GM04504 (cell line): ENCODE measurements at places on chromosomes 4 and X.

- no peak for DNase-seq
Observed at GRCh38 chr4:166680796-166681195, 553.5 kb downstream of the SPOCK3 start.

DNA sequence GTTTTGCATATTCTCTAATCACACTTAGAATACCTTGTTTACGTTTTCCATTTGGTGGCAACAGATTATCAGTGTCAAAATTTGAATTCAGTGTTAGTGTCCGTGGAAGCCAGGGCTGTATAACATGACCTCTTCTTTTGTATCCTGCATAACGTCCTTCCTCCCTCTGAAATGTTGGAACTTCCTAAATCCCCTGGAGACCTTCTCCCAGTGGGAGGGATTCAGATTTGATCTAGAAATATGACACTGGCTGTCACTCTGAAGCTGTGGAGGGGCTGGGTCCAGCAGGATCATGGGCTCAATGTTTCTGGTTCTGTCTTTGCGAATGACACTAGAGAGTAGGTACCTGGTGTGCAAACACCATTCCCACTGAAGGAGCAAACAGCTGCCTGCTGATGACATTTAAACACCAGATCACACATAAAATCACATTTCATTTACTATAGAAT, 850 bp upstream of the CXCL3 start:
- no peak for DNase-seq

GRCh38 chrX:105837232-105837631, 14.9 kb downstream of the NRK start:
- DNase-seq = peak; percentile 51

DNA sequence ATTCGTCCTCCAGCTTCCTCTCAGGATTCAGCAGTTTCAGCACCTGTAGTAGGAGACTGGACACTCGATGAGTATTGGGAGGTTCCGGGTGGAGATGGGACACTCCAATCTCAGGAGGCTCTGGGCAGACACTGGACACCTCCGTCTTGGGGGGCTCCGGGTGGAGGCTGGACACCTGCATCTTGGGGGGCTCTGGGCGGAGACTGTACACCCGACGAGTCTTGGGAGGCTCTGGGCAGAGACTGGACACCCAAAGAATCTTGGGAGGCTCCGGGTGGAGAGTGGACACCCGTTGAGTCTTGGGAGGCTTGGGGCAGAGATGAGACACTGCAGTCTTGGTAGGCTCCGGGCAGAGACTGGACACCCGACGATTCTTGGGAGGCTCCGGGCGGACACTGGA, 28.7 kb upstream of the LANCL3 start:
- no peak for DNase-seq

GRCh38 chrX:72495046-72495445, 77.6 kb downstream of the HDAC8 start:
- DNase-seq = no peak

- DNase-seq = no peak
Observed at GRCh38 chr4:20698382-20698781, 1.9 kb upstream of the PACRGL start.

GRCh38 chr4:17195461-17196275, 297.2 kb upstream of the LDB2 start:
- peak; percentile 38 for DNase-seq

- DNase-seq = no peak
Observed at GRCh38 chrX:71111921-71112431, 599 bp upstream of the IL2RG start.

DNA sequence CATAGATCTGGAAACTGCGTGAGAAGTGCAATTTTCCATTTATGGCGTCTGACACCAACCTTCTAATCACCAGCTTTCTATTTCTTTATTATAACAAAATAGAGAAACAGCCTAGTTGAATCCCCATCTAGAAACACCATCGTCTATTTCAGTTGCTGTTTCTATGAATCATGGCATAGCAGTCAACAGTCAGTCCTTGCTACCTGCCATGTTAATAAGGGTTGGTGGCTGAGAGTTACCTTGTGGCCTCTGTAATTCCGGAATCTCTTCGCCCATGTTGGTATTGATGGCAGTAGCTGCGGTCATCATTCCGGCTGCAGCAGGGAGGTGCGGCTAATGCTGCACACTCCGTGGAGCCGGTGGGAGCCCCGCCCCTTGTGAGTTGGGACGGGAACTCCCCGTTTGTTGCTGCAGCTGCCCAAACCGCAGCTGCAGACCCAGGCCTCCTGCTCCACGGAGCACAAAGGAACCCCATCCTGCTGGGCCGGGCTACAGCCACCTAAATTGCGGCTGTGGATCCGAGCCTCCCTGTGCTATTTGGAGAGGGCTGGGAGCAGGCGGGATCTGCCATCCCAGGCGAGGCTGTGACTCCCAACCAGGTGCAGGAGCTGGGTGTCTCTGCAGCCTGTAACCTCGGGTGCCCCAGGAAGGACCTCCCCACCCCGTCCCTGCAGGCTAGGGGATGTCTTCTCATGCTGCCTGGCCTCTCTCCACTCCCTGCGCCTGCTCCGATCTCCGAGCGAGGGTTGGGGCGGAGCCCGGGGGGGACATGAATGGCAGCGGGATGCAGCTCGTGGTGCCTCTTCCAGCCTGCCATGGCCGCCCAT, 115.4 kb upstream of the STK26 start:
- DNase-seq = no peak

DNA sequence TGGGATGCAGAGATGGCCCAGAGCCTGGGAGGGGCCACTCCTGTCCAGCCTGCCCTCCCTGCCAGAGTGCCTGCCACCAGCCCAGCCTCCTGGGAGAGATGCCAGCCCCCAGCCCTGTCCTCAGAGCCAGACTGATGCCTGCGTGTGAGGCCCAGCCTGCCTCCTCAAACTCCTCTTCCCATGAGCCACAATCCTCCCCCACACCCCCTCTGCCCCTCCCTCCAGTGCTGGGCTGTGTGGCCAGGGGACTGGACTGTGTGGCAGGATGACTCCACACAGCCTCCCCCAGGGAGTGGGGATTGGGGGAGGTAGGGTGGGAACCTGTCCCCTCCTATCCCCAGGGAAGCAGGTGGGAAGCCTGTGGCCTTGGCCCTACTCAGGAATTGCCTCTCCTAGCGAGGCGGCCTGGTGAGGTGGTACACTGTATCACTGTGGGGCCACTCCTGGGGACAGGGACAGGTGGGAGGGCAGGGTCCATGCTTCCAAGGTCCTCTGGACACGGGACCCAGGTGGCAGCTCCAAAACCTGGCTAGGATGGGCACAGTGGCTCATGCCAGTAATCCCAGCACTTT, 4.3 kb upstream of the SH3BP2 start:
- DNase-seq = no peak

- DNase-seq = no peak
Observed at GRCh38 chrX:135168486-135168885, 2.7 kb downstream of the CT55 start.

GRCh38 chr4:76883147-76883546, 14.8 kb downstream of the SOWAHB start:
- DNase-seq = no peak

- no peak for DNase-seq
Observed at GRCh38 chr4:48635310-48635709, 144.8 kb downstream of the FRYL start.

DNA sequence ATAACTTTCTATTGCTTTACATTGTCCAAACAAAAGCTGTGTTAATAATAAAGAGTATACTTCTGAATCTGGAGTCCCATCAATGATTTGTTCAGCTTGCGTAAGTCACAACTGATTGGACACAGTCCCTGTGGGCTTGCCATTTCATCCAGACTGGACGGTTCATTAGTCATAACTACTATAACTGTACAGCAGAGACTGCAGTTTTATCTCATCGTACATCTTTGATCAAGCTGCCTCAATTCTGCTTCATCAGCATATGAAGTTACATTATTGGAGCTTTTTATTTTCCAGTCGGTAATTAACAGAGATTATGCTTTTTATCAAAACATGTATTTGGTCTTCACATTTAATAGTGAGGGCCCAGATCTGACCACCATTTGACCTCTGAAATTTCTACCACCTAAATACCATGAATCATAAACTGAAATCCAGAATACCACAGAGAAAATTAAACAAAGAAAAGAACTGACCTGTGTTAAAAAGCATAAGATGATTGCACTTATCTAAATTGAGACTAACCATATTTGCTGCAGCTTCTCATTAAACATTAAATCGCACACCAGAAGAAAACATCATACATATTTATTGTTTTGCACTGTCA, 12.5 kb upstream of the MAB21L2 start:
- DNase-seq = no peak

DNA sequence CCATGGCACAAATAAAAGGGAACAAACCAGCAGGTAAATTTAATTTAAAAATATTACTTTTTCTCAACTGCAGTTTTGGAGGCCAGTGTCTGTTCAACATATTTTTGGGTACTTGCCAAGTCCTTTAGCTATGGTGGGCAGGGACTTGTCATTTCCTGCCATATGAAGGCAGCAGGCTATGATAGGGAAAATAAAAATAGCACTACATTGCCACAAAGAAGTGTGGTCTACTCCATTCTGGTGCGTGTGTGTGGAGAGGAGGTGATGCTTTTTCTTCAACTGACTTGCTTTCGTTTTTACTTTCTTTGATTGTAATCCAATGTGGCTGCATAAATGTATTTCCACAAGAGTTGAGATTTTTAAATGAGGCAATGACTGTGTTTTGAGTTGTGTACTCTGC, 17.2 kb downstream of the GPR174 start:
- DNase-seq = no peak

DNA sequence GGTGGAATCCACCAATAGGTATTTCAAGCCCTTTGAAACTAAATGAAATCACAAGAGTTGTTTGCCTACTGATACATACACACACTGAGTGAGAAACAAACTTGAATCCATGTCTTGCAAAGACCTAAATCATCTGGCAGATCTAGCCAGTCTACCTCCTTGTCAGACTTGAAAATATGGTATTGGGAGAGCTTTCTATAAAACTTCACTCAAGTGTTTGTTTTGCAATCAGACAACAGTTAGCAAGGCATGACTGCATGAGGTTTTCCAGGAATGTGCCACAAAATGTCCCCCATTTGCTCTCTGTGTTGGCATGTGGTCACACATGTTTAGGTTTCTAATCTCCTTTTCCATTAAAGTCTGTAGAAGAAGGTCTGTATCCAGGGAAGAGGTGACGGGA, 52.4 kb downstream of the MAP3K15 start:
- no peak for DNase-seq

DNA sequence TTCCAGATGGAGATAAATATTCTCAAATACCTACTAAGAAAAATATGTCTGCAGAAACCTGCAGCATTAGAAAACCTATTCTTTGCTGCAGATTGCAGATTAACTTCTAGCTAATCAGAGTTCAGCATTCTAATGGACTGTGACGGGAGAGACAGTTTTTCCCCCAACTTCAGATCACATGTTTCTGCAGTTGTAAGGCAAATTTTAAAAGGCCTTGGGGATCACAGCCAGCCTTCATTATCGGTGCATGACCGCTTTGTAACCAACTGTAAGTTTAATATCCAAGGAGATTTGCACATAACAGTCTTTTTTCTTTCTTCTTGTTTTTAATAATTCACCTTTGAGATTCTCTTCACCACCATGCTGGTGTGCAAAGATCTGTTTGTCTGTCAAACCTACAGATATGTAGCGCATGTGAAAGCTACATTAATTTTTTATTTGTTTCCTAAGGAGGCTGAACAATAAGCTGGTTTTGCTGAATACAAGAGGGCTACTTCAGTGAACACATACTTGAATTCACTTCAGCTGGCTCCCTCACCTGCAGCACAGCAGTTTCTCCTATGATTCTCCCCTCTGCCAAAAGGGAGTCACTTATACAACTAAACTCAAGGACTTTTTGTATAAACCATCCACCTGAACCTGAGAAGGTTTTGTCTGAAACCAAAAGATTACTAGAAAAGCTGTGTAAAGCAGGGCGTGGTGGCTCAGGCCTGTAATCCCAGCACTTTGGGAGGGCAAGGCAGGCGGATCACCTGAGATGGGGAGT, 488.5 kb downstream of the RPA4 start:
- no peak for DNase-seq

- peak; percentile 77 for DNase-seq
Observed at GRCh38 chr4:169968999-169969398, 57.2 kb downstream of the MFAP3L start.

DNA sequence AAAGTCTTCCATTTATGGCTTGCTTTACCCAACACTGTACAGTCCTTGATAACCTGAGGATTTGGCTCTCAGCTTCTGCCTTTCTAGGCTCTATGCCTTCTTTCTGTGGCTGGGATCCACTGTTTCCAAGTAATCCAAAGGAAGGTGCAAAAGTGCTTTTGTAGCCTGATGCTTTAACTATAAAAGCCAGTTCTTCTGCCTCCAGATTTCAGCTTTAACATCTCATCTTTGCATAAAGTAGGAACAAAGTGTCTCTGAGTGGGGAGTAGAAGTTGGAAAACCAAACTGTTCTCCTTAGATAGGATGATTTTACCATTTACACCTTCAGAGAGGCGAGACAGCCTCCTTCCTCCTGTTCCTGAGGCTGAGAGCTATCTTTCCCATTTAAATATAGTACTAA, 11.1 kb upstream of the SEC24D start:
- DNase-seq = no peak

DNA sequence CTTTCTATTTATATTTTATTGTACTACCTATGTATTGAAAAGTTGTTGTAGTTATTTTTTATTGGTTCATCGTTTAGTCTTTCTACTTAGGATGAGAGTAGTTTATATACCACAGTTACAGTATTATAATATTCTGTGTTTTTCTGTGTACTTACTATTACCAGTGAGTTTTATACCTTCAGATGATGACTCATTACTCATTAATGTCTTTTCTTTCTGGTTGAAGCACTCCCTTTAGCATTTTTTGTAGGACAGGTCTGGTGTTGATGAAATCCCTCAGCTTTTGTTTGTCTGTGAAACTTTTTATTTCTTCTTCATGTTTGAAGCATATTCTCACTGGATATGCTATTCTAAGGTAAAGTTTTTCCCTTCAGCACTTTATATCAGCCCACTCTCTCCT, 7.7 kb downstream of the LUZP4 start:
- DNase-seq = no peak

GRCh38 chrX:80026116-80026515, 11.6 kb downstream of the TBX22 start:
- DNase-seq = no peak

DNA sequence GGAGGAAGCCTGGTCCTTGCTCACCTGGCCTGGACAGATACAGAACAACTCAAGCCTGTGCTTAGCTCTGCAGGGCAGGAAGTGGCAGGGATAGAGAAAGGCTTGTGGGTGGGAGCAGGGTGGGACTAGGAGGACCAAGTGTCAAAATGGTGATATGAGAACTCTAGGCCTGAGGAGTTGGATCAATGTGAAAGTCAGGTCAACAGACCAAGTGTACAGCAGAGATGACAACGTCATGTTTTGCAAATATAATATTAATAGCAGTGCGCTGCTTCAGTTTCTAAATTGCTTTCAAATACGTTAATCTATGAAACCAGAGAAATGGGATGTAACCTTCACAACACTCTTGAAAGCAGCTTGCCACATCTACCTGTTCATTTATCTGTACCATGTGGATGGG, 114.2 kb upstream of the MAP3K15 start:
- no peak for DNase-seq

- DNase-seq = no peak
Observed at GRCh38 chrX:120029354-120029753, 48.1 kb downstream of the RHOXF2B start.

DNA sequence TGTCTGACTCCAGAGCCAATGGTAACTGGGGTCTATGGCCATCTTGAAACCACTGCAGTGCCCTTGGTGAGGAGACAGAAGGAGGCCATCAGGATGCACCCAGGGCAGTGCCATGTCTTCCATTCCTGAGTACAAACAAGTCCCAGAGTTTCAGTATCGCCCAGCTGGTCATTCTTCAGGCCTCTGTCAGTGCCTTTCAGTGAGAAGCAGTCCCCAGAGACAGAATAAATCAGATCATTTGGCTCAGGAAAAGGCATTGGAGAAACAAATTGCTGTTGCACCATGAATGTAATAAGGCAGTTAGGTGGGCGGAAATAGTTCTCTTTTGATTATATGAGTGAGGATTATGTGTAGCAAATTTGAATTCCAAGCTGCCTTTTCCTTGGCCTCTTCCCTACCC, 21.3 kb downstream of the ADGRG4 start:
- no peak for DNase-seq
